ENCODE measurements at places on chromosomes 4 and X.

DNA sequence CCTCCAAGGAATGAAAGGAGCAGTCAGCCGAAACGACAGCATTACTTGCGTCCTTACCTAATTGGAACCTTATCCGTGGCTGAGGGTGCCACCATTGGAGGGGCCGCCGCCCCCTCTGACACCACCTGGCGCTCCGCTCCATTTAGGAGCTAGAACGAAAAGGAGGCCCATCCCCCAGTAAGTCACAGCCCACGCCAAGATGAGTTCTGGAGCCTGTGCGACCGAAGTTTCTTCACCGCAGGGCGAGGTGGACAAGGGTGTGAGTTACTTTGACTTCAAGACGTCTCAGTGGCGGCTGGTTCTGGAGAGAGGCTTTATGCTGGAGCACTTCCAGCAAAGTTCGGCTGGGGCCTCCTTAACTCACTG lies 729 bp upstream of the IRF2 start:
- H3K4me1 ChIP-seq = no peaks in the 10 kb centered on the region
- no peaks in the 10 kb centered on the region for H3K36me3 ChIP-seq
- H3K27ac ChIP-seq = peak overlapping the region; percentile 81
- peak; percentile 61 for DNase-seq

- no peaks in the 10 kb centered on the region for H3K36me3 ChIP-seq
- no peak for DNase-seq
- no peak overlapping the region for H3K27ac ChIP-seq
- H3K4me3 ChIP-seq = no peak overlapping the region
Observed at GRCh38 chr4:107818301-107818910, 6.3 kb upstream of the SGMS2 start.

DNA sequence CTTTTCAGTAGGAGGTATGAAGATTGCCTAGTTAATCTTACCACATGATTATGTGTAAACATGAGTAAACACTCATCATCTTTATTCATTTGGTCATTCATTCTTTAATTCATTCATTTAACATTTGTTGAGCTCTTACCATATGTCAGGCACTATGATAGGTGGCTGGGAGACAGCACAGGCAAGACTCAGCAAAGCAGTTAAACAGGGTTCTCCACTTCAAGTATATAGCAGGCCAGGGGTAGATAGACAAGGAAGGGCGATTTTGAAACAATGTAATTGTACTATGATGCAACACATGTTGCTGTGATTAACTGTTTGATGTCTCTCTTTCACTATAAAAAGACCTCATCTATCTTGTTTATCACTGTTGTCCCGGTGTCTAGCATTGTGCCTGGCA lies 84.3 kb upstream of the GPR101 start:
- H3K4me3 ChIP-seq = no peak overlapping the region
- no peaks in the 10 kb centered on the region for H3K36me3 ChIP-seq
- no peak overlapping the region for H3K27ac ChIP-seq

DNA sequence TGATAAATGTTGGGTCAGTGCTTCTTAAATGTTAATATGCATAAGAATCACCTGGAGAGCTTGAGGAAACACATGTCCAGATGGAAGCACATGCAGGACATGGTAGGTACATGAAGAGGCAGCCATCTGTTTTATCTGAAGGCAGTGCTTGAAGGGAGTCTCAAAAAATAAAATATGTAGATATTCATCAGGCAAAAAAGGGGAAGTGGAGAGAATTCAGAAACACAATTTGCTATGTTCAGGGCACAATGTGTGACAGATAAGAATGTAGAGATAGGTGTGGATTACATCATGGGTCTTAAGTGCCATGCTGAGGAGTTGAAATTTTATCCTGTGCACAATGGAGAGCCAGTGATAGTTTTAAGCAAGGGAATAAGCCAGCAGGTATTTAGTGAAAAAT lies 59.6 kb upstream of the CASK start:
- H3K36me3 ChIP-seq = no peaks in the 10 kb centered on the region
- no peak overlapping the region for H3K4me3 ChIP-seq
- no peak for DNase-seq

GRCh38 chr4:114827651-114828050 lies 229.0 kb downstream of the UGT8 start:
- no peaks in the 10 kb centered on the region for H3K4me1 ChIP-seq
- no peak overlapping the region for H3K27ac ChIP-seq
- no peaks in the 10 kb centered on the region for H3K36me3 ChIP-seq

GRCh38 chrX:72060921-72061490 lies 70.7 kb downstream of the RTL5 start:
- H3K27ac ChIP-seq = no peak overlapping the region
- no peaks in the 10 kb centered on the region for H3K4me1 ChIP-seq
- DNase-seq = no peak
- H3K4me3 ChIP-seq = no peak overlapping the region

DNA sequence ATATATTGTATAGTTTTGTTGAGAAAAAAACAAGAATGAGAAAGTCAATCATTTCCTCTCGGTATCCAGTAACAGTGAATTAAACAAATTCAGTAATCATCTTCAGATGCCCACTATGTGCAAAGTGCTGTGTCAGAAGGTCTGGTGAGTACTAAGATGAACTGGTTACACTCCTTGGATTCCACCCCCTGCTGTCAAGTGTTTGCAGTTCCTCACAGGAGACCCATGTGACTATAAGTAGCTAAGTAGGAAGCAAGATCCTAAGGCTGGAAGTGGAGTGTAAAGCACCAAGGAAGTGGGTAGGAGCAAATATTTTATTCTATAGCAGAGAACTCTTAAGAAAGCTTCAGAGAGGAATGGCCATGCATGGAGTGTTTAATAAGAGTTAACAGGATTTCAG lies 73.6 kb downstream of the SNX25 start:
- no peak overlapping the region for H3K4me3 ChIP-seq
- H3K27me3 ChIP-seq = no peaks in the 10 kb centered on the region
- H3K36me3 ChIP-seq = peaks cover 37% of the 10 kb centered on the region
- H3K27ac ChIP-seq = peak overlapping the region; percentile 50
- H3K4me1 ChIP-seq = peaks cover 3% of the 10 kb centered on the region
- DNase-seq = no peak

DNA sequence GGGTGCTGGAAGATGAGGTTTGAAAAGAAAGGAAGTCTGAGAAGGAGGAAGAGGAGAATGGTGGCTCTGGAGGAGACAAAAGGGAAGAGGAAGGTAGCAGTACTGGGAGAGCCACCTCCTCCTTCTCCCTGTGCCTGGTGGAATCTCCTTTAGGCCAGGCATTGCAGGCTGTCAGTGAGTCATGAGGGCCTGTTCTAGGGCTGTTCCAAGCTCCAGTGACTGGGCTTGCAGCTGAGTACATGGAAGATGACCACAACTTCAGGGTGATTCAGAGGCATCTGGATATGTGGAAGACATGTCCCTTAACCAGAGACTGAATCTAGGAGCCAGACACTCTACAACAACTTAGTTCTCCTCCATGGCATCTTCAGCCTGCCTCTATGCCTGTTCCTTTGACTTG lies 107.8 kb downstream of the EFNB1 start:
- DNase-seq = no peak
- no peak overlapping the region for H3K27ac ChIP-seq
- H3K4me1 ChIP-seq = no peaks in the 10 kb centered on the region
- no peak overlapping the region for H3K4me3 ChIP-seq

GRCh38 chrX:10086676-10087075 lies 70.1 kb upstream of the CLCN4 start:
- no peak for DNase-seq
- no peaks in the 10 kb centered on the region for H3K36me3 ChIP-seq
- H3K4me3 ChIP-seq = no peak overlapping the region
- no peak overlapping the region for H3K27ac ChIP-seq
- no peaks in the 10 kb centered on the region for H3K27me3 ChIP-seq

DNA sequence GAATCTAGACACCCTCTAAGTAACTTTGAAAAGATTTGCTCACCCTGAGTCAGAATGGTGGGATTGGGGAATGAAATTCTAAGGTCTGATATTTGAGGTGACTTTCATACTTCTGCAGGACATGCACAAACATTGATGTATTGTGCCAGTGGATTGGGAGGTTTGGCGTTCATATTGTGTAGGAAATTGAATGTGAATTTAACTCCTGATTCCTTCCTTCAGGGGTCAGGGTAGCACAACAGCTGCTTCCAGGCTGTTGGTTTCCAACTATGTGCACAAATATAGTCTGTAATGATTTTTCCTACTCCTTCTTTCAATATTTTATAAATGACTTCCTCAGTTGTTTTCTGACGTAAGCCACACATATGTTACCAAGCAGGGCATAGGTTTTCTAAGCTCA lies 3.1 kb downstream of the IL1RAPL1 start:
- H3K4me3 ChIP-seq = no peak overlapping the region
- DNase-seq = no peak
- H3K36me3 ChIP-seq = no peaks in the 10 kb centered on the region
- no peak overlapping the region for H3K27ac ChIP-seq
- H3K4me1 ChIP-seq = no peaks in the 10 kb centered on the region

- H3K4me3 ChIP-seq = no peak overlapping the region
- H3K27ac ChIP-seq = no peak overlapping the region
- no peak for DNase-seq
- no peaks in the 10 kb centered on the region for H3K36me3 ChIP-seq
Observed at GRCh38 chrX:97479106-97479890, 595.6 kb downstream of the RPA4 start.
